ENCODE measurements at places on chromosomes 13 and 19. TPM values are rescaled to one million over a fixed set of nuclear protein-coding genes. Genes with fewer than 3 reads are reported as not detected.

Gene HAUS5
- 3.3 TPM for total RNA-seq

Gene GJB6
- not detected for total RNA-seq

Gene ZNF865
- total RNA-seq: 0.60 TPM

Gene MEIS3
- 0.33 TPM for total RNA-seq

Gene RGS9BP
- total RNA-seq: 0.98 TPM

Gene PLVAP
- 15.4 TPM for total RNA-seq

Gene C19orf81
- not detected for total RNA-seq

Gene NXNL1
- total RNA-seq: not detected

Gene FOXO1
- total RNA-seq: 30.1 TPM

Gene AZU1
- total RNA-seq: not detected

Gene SYNE4
- total RNA-seq: not detected

Gene KLK15
- not detected for total RNA-seq

Gene CLEC11A
- 1.6 TPM for total RNA-seq

Gene IL12RB1
- total RNA-seq: 0.26 TPM

Gene DACH1
- under 0.01 TPM for total RNA-seq

Gene ZNF136
- total RNA-seq: 7.0 TPM

Gene FUT2
- total RNA-seq: not detected

Gene ZNF440
- 8.9 TPM for total RNA-seq

Gene CABP5
- not detected for total RNA-seq

Gene OR7C1
- total RNA-seq: not detected

Gene CGB5
- not detected for total RNA-seq

Gene STARD13
- total RNA-seq: 38.0 TPM

Gene KLK1
- not detected for total RNA-seq

Gene CYP2A6
- total RNA-seq: not detected

Gene UBE2M
- total RNA-seq: 61.8 TPM

Gene GAS6
- total RNA-seq: 84.1 TPM
